ENCODE measurements at places on chromosomes 2 and 18. TPM values are rescaled to one million over a fixed set of nuclear protein-coding genes. Genes with fewer than 3 reads are reported as not detected.

DNA sequence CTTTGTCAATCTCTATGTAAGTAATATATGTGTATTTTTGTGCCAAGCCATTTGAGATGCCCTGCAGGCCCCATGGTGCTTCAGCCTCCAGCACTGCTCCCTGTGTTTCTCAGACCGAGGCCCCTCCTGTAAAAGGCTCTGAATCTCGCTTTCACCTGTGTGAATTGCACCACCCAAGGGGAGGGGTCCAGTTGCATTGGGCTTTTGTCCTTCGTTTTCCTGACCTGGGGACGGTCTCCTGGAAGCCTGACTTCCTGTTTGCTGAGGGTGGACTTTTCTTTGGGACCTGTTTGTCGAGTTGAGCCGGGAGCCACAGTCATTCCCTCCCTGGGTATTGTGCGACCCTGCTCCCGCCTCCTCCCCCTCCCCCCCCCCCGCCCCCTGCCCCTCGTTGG is 48.9 kb downstream of the AGAP1 start:
- no peak for DNase-seq

DNA sequence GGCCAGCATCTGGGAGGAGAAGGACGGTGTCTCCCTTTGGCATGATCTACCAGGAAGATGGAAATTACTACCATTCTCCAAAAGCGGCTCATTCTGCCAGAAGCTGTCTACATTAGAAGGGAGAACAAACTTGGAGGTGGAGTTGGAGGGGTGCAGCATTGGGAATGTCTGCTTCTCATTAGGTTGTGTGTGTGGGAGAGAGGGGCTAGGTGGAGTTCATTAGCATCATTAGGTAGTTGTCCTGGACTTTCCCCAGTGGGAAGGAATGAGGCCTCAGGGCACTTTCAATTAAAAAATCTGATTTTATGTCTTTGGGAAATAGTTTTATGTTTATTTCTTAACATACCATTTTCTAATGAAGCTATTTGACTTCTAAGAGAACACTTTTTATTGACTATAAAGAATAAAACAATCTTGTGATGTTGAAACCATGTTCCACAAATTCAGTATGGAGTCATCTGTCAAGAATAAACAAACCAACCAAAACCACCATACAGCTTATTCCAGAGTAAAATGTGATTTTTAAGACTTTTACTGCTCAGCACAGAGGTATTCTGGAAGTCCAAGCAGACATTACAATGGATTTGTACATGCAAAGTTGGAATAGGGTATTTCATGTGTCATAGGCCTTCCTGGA is 60.6 kb downstream of the VAPA start:
- DNase-seq = peak; percentile 7

- DNase-seq = peak; percentile 80
Observed at GRCh38 chr2:133324150-133324561, 244.1 kb downstream of the NCKAP5 start.

- DNase-seq = no peak
Observed at GRCh38 chr2:230812033-230812432, 52.7 kb upstream of the ITM2C start.

DNA sequence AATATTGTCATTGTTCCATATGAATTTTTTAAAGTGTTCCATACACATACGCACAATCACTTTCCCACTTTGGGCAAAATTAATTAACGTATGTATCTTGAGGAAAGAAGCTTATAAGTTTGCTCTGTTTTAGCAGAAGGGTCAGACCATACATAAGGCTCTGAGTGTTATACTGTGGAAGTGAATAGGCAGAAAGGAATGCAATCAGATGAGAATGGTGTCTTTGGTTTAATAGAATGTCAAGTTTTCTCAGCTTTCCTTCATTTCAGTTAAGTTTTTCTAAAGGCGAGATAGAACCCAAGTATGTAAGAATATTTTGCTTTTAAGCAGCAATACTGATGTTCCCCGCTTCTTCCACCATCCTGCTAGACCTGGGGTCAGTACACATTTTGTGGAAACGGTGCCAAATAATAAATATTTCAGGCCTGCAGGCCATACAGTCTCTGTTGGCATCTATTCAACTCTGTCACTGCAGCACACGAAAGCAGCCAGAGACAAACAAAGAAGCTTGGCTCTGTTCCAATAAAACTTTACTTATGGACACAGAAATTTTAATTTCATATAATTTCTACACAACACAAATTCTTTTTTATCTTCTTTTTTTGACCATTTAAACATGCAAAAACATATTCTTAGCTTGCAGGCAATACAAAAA is 100.6 kb downstream of the UPP2 start:
- no peak for DNase-seq

DNA sequence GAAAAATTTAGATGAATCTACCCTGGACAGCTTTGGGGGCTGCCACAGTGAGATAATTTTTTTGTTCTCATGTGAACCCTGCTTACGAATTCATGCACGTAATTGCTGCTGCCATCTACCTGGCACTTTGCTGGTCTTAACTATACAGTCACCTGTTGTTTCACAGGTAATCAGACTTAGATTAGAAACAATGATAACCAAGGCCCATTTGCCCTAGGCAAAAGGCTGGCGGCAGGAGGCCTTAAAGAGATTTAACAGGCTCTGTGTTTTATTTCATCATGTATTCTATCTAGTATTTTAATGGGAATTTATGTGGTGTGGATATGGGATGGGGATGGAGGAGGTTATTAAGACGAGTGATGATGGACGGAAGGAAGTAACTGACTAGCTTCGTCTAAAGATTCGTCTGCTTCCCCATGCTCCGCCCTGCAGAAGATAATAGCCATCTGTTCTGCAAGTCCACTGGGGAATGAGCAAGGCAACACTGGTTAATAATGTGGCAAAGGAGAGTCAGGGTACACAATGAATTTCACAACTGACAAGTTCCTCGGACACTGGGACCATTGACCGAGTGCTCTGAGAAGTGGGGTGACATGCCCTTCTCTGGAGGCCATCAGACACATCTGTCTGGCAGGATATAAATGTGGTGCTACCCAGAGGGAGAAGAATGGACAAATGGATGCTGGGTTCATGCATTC is 291.8 kb upstream of the TNP1 start:
- DNase-seq = no peak

GRCh38 chr2:70785137-70785911 is 5.1 kb downstream of the FIGLA start:
- DNase-seq = peak; percentile 22

Gene CYP27A1
- total RNA-seq = 0.27 TPM

DNA sequence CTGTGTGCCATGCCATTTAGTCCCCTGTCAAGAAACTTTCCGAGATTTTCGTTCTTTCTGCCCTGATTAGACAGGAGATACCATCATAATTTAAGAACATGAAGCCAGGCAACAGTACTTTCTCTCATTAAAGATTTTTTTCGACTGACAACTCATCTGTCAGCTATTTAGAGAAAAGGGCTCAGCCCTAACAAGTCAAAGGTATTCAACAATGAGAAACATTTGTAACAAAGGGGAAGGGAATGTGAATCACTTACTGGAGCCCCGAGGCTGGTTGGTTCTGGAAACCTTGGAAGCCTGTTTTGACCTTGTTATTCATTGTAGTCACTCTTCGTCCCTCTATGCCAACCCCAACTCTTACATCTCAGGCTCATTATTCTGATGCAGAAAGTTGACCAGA is 199.4 kb downstream of the SPP2 start:
- DNase-seq = peak; percentile 79

GRCh38 chr2:118103951-118104940 is 16.0 kb downstream of the INSIG2 start:
- DNase-seq = no peak

- DNase-seq = no peak
Observed at GRCh38 chr2:118085173-118086023, 2.9 kb upstream of the INSIG2 start.

DNA sequence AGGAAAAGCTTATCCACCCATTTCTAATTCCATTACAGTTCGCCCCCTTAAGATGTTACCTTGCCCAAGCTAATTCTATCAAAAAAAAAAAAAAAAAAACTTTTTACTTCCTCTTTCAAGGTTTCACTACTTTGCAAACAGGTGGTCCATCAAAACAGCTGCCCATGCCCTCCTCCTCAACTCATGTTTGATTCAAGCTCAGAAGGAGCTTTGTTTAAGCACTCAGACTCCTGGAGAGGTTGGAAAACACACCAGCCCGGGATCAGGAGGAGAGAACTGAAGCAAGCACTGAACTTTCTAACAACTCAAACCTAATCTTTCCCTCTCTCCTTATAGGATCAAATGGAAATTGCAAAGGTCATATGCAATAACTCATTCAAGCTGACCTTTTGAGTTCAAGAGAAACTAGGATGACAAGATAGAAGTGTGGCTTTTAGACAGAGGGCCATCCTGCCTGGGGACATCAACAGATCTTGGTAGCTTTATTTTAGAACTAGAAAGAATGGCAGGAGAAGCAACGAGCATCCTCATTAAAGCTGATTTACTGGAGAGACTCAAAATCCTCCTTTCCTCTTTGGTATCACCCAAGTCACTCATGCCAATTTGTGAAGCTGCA is 28.3 kb upstream of the FZD7 start:
- no peak for DNase-seq

GRCh38 chr2:201183365-201183727 is 405 bp downstream of the CASP10 start:
- no peak for DNase-seq

Gene ZNF385B
- not detected for total RNA-seq

- DNase-seq = peak; percentile 46
Observed at GRCh38 chr2:46163804-46164528, 133.2 kb upstream of the EPAS1 start.

- DNase-seq = no peak
Observed at GRCh38 chr2:235127931-235128330, 176.1 kb downstream of the SH3BP4 start.

- no peak for DNase-seq
Observed at GRCh38 chr2:492178-492577, 185.0 kb downstream of the TMEM18 start.

DNA sequence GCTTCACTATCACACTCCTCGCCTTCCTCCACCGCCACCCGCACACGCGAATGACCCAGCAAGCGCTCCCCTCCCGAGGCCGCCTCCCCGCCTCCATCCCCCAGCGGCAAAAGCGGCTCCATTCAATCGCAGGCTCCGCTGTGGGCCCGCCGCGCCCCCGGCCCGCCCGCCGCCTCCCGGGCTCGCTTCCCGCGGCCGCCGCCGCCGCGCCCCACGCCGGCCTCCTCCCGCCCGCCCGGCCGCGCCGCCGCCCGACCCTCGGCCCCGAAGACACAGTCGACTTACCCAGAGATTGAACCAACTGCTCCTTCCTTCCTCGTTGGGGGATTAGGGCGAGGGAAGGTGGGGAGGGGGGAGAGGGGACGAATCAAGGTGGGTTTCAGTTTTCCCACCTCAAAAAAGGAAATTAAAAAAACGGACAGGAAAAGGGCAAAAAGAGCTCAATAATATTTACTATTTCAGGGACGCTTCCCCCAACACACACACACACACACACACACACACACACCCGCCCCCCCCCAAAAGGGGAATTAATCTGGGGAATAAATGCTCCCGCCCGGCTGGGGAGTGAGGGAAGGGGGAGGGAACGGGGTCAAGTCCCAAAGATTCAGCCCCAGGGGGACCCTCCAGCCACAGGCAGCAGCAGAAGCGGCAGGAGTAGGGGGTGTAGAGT is 743 bp downstream of the XPO1 start:
- no peak for DNase-seq

GRCh38 chr2:180124273-180125139 is 117.4 kb upstream of the CWC22 start:
- peak; percentile 54 for DNase-seq

- no peak for DNase-seq
Observed at GRCh38 chr2:241114836-241115235, 12.7 kb upstream of the MTERF4 start.

DNA sequence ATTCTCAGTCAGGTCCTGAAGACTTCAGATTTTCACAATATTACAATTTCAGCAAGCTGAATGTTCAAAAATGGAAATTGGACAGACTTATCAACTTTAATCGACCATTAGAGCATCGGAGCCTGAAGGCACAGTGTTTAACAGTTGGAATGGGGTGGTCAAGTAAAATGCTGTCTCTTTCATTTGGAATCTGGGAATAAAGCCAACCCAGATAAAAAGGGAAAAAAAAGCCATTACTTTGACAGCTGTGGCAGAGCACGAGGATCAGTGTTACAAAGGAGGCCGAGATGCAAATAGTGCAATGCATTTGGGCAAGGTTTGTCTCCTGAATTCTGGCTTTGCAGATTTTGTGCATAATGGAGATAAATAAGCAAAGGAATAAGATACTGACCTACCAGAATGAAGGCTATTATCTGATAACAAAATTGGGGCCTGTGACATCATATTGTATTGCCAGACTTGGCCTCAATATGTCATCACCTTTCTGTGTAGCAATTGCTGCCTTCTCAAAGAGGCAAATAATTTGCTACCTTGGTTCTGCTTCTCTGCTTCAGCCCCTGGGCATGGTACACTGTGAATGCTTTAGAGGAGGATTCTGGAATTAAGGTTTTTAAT is 277.5 kb upstream of the KLHL29 start:
- DNase-seq = no peak

DNA sequence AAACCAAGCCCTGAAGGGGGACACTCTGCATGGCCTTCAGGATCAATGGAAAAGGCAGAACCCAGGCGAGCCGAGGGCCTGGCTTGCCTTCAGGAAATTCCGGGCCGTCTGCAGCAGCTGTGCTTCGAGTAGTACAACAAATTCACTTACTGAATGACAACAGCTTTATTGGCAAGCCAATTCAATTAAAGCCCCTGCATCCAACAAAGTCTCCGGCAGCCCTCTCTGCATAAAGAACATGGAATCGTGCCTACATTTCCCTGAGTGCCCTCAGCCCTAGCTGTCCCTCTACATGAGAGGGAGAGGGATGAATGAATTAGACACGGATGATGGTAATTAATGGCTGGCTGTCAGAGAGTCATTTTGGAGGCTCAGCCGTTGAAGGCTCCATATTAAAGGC is 189.0 kb downstream of the BCL11A start:
- no peak for DNase-seq

DNA sequence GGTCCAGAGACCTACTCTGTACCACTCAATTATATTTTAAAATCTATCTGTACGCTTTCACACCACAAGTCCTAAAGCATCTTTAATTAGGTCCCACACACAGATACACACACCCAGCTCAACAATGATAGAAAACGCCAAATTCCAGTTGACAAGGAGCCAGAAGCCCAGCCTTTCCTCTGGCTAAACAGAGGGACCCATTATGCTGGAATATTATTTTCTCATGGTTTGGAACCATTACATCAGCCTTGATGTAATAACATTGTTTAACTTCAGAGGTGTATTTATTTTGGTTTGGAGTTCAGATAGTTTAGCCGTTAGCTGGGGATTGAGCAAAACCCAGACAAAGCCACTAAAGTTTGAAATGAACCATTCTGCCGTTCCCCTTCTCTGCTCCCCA is 14.0 kb upstream of the INHBB start:
- DNase-seq = no peak

Gene OST4
- 497 TPM for total RNA-seq

All from HFFc6 (cell line).